ENCODE measurements at places on chromosomes 16 and 17.

- DNase-seq: no peak
Measured at GRCh38 chr17:15658296-15658695, 25.8 kb downstream of the TRIM16 start.

DNA sequence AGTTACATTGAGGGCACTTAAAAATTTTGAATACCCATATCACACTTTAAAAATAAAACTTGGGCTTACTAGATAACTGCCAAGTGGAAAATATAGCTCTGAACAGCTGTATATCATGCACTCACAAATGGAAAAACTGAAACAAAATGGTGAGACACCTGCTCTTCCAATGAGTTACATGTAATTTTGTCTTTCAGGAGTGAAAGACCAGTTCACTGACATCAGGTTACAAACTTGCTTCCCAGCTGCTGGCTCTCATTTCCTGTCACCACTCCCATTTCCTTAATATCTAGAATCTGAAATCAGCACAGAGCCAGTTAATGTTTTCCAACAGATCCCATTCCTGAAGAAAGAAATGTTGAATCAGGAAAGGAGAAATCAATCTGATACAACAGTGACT lies 10.8 kb downstream of the CSNK2A2 start:
- no peak for DNase-seq

- no peak for DNase-seq
Measured at GRCh38 chr17:39209317-39210092, 9.4 kb downstream of the RPL19 start.

- DNase-seq: no peak
Measured at GRCh38 chr16:30414159-30414558, 6.8 kb downstream of the ZNF771 start.

DNA sequence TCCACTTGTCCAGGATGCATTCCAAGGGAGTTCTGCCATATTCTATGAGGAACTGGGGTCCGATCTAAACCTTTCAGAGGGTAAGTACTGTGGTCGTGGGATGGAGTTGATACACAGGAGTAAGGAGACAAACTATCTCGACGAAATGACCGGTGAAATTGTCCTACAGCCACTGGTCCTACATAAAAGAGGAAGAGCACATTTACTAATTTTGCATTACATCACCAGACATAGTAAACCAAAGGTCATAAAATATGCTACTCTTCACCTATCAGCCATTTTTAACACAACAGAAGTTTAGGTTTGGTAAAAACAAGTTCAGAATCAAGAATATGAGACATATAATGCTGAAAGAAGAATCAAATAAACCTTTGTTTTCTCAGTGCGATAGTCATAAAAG lies 8.1 kb downstream of the HSF5 start:
- DNase-seq: no peak

- DNase-seq: no peak
Measured at GRCh38 chr17:77565166-77565565, 393.3 kb upstream of the TNRC6C start.

GRCh38 chr16:87724490-87725291 lies 41.1 kb downstream of the KLHDC4 start:
- DNase-seq: peak; percentile 46

- DNase-seq: no peak
Measured at GRCh38 chr17:68600931-68601564, at the start of gene FAM20A. FAM20A (minus strand) TSS chr17:68601367; CDS start chr17:68600666, 701 bp downstream.

DNA sequence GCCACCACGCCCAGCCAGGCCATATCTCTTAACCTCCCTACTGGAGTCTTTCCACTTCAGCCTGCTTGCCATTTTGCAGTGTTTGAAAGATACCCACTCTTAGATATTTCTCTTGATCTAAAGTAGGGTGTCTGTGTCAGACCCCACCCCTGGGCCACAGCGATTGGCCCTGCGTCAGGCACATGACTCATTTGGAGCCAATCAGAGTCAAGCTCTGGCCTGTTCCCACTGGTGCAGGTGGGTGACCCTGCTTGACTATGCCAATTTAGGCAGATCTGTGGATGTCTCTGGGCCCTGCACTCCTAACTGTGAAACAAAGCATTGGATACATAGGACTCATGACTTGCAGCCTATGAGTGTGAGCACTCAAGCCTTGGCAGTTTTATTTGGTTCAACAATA lies 27.6 kb downstream of the FOXL1 start:
- no peak for DNase-seq

GRCh38 chr16:56204816-56205215 lies 13.5 kb downstream of the GNAO1 start:
- no peak for DNase-seq

GRCh38 chr17:19388791-19389785 lies 2.1 kb upstream of the MFAP4 start:
- DNase-seq: no peak

GRCh38 chr16:75580-76501 lies 2.2 kb upstream of the MPG start:
- no peak for DNase-seq

GRCh38 chr17:16881239-16881924 lies 90.5 kb downstream of the TNFRSF13B start:
- DNase-seq: no peak

- no peak for DNase-seq
Measured at GRCh38 chr16:46929378-46930332, 43.8 kb downstream of the DNAJA2 start.

DNA sequence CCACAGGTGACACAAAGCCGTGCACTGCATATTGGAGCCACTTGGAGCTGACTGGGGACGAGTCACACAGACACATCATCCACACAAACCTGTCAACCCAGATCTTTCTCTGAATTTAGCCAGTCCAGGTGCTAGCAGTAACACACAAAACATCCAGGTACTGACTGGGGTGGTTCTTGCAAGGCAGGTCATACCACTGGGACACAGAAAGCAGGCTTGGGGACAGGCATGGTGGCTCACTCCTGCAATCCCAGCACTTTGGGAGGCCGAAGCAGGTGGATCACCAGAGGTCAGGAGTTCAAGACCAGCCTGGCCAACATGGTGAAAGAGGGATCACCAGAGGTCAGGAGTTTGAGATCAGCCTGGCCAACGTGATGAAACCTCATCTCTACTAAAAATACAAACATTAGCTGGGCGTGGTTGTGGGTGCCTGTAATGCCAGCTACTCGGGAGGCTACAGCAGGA lies 14.9 kb downstream of the ENPP7 start:
- DNase-seq: no peak

- DNase-seq: no peak
Measured at GRCh38 chr16:57479205-57479975, 6.9 kb downstream of the DOK4 start.

DNA sequence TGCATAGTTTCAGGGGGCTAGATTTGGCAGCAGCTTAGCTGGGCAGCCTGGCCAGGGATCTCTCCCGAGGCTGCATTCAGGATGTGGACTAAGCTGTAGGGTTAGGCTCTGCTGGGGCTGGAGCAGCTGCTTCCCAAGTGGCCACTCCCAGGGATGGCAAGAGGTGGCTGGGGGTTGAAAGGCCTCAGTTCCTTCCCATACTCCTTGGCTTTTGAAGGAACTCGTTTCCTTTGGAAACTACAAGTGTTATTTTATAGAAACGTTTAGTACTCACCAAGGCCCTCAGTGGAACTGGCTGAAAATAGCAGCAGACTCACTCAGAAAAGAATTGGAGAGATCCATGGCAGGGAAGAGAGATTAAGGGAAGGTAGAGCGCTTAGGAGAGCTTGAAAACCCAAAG lies 76.4 kb downstream of the WWP2 start:
- no peak for DNase-seq

DNA sequence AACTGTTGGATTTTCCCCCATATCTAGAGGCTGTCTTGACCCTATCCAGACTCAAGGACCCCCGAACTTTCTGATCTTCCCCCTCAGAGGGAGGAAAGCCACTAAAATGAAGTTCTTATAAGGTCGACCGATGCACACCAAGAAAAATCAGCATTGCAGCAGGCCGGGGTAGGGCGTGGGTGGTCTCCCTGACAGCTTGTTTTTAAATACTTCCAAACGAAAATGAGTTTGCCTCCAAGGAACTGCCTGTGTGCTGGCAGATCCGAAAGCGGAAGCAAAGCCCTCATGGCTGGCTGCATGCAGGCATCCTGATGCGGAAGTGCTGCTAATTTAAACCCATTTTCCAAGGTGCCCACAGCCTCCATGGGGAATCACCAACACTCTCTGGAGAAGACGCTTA lies 374.3 kb upstream of the XYLT1 start:
- no peak for DNase-seq

DNA sequence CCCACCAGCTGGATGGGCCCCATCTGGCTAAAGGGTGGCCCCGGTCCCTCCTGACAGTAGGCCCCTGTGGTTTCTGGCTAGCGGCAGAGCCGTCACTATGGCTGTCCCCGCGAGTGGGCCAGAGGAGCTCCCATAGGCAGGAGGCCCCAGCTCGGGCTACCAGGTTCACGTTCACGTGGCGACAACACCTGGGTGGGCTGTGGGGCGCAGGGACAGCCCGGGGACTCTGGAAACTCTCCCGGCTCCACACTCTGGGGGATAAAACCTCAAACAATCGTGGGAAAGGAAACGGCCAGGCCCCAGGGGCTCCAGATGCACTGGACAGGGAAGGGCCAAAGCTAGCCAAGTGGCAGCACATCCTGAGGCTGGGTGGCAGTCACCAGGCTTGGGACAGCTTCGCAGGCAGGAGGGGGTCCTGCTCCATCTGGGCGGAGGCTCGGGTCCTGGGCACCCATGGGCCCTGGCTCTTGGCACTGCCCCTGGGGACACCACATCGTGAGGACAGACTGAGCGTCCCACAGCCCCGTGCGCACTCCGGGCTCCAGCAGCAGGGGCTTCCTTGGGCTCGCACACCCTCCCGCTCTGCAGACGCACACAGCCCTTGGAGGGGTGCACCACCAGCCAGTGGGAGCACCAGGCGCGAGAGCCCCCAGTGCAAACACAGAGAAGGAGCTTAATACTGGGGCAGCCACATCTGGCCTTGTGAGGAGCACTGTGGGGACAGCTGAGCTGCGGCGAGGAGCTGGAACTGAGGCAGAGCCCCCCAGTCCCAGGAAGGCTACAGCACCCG lies 4.4 kb downstream of the RNF166 start:
- no peak for DNase-seq

DNA sequence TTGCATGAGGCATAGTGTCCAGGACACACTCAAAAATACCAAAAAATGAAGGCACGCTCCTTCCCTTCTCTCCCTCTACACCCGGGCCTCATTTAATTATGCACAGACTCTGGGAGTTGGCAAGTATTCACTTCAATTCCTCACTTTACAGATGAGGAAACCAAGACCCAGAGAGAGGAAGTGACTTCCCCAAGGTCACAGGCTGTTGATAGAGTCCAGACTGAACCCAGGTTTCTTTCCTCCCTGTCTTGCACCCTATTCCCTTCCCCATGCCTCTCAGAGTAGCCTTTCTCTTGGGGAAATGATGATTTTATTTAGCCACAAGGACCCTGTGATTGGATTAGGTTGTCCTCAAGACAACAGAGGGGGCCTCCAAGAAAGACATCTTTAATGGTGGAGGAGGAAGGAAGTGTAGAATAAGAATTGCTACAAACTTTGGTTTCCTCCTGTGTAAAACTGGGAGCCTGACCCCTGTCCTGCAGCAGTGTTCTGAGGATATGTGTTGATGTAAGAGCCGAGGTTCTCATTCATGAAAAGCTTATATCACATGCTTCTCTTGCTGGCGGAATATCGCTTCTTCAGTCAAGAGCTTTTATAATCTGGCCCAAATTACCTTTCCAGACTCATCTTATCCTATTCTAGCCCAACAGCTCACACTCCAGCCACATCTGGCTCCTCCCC lies 48.8 kb upstream of the SIAH1 start:
- DNase-seq: no peak

DNA sequence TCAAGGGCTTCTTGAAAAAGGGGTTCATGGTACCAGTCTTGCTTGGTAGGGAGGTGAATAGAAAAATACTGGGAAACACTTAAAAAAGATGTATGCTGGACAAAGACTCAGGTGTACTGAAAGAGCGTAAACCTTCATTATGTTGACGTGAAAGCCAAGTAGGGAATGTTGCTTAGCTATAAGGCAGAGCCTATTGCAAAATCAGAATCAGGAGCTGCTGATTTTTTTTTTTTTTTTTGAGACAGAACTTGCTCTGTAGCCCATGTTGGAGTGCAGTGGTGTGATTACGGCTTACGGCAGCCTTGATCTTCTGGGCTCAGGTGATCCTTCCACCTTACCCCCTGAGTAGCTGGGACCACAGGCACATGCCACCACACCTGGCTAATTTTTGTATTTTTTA lies 3.9 kb downstream of the TMEM94 start:
- DNase-seq: no peak

DNA sequence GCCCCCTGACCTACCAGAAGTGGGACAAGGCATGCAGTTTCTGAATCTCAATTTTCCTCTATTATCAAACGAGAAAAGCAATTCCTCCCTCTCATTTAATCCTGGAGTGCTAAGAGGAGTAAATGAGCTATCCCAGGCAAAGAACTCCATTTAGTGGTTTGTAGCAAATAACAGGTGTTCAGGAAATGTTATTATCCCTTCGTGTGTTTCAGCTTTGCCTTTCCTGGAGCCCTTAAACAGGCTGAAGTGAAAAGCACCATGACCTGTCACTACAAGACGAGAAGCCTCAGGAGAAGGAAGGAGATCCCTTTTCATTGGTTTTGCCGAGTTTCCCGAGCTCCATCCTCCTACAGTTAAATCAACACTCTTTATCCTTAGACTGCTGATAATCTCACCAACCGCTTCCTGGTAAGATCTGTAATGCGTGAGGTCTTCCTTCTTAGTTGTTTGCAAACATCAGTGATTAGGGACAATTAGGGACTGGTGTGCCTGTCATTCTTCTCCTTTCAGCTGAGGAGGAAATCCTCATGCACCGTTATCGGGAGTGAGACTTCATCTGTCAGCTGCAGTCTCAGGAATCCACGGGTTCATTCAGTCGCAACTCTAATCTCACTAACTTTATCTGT lies 30.8 kb upstream of the MYOCD start:
- no peak for DNase-seq

DNA sequence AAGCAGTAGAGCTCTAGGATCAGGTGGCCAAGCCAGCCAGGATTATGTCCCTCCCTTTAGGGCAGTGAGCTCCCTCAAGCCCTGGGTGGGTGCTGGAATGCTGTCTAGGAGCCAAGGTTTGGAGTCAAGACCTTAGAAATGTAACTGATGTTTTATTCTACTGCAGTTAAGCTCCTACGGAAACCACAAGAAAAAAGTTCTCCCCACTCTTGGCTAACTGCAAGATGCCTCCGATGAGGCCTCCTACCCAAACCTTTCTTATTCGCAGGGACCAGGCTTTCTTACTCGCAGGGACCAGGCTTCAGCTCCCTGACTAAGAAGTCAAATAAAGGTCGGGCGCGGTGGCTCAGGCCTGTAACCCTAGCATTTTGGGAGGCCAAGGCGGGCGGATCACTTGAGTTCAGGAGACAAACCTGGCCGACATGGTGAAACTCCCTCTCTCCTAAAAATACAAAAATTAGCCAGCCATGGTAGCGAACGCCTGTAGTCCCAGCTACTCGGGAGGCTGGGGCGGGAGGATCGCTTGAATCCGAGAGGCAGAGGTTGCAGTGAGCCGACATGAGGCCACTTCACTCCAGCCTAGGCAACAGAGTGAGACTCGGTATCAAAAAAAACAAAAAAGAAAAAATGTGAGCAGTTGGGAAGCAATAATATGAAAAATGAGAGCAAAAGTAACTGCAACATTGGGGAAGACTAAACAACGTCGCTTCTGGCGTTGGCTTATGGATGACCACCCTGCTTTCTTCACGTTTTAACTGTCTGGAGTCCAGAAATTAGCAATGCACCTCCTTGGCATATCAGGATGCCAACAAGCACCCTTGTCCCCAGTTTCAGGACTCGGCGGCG lies 31.7 kb upstream of the ARL4D start:
- no peak for DNase-seq

- DNase-seq: no peak
Measured at GRCh38 chr16:27819881-27820610, 243.5 kb downstream of the GSG1L start.

Measured in NCI-H2029 treated with DMSO at 0.1 percent for 48 hours (cell line).